ENCODE measurements at places on chromosomes 11 and 22.

- H3K4me3 ChIP-seq = no peak overlapping the region
- H3K4me1 ChIP-seq = peaks cover 52% of the 10 kb centered on the region
- no peak for DNase-seq
Measured at GRCh38 chr11:17812091-17812864, 77.7 kb downstream of the KCNC1 start.

- H3K4me3 ChIP-seq = peak within 1 kb of the TSS; percentile 77
- no peaks in the 10 kb centered on the region for H3K27me3 ChIP-seq
- H3K36me3 ChIP-seq = no peaks in the 10 kb centered on the region
- peak within 1 kb of the TSS; percentile 98 for H3K27ac ChIP-seq
- peaks cover 20% of the 10 kb centered on the region for H3K4me1 ChIP-seq
- no peak for DNase-seq
Measured at GRCh38 chr11:120324932-120325810, at the start of gene TLCD5. TSS of gene TLCD5 (plus strand) at chr11:120325299. CDS start at chr11:120327442, 2,143 bp downstream.

DNA sequence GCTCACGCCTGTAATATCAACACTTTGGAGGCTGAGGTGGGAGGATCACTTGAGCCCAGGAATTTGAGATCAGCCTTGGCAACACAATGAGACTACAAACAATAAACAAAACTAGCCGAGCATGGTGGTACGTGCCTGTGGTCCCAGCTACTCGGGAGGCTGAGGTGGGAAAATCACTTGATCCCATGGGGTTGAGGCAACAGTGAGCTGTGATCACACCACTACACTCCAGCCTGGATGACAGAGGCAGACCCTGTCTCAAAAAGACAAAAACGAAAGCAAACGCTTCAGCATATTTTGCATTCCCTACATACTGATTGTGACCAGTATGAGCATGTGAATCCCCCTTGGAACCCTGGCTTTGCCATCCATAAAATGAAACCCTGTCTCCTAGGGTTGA lies 33.9 kb upstream of the MN1 start:
- H3K4me3 ChIP-seq = no peak overlapping the region
- no peak for DNase-seq
- no peak overlapping the region for H3K27ac ChIP-seq
- no peaks in the 10 kb centered on the region for H3K27me3 ChIP-seq
- H3K4me1 ChIP-seq = no peaks in the 10 kb centered on the region
- peaks cover 6% of the 10 kb centered on the region for H3K36me3 ChIP-seq

DNA sequence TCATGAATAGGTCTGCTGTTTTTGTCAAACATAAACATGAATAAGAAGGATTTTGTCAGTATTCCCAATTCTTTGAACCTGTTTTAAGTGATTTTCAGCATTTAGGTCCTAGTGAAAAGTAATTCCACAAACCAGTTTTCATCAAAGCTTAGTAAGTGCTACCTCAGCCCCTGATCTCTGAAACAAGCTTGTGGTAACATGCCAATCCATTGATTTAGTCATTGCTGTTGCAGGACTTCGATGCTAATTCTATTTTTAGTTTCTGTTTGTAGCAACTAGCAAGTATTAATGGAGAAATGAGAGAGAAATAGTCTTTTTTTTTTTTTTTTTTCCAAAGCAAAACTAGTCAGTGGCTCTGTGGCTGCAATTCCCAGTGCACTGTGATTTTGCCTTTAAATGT lies 91.4 kb downstream of the JRKL start:
- no peak for DNase-seq
- no peak overlapping the region for H3K4me3 ChIP-seq
- H3K36me3 ChIP-seq = no peaks in the 10 kb centered on the region
- H3K27me3 ChIP-seq = no peaks in the 10 kb centered on the region
- H3K27ac ChIP-seq = no peak overlapping the region

DNA sequence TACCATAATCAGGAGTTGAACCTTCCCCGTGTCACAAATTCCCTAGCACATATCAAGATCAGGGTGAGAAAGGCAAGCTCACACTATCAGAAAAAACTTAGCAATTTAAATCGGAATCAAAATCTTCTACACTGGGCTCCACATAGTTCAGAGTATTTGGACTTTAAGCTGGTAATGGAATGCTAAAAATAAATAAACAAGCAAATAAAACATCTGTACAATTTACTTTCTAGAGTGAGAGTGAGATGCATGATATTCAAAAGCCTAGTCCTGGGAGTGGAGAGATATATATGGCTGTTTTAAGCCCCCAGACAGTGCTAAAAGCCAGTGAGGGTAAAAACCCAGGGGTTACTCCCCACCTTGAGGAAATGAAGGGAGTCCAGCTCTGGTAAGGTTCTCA lies 380.6 kb downstream of the SOX6 start:
- no peaks in the 10 kb centered on the region for H3K27me3 ChIP-seq
- no peak for DNase-seq
- H3K36me3 ChIP-seq = no peaks in the 10 kb centered on the region
- H3K27ac ChIP-seq = no peak overlapping the region
- H3K4me3 ChIP-seq = no peak overlapping the region
- H3K4me1 ChIP-seq = peaks cover 11% of the 10 kb centered on the region

- DNase-seq = no peak
- H3K27ac ChIP-seq = no peak overlapping the region
- no peak overlapping the region for H3K4me3 ChIP-seq
- no peaks in the 10 kb centered on the region for H3K4me1 ChIP-seq
- H3K36me3 ChIP-seq = no peaks in the 10 kb centered on the region
Measured at GRCh38 chr11:42631220-42631843, 680.5 kb upstream of the API5 start.

DNA sequence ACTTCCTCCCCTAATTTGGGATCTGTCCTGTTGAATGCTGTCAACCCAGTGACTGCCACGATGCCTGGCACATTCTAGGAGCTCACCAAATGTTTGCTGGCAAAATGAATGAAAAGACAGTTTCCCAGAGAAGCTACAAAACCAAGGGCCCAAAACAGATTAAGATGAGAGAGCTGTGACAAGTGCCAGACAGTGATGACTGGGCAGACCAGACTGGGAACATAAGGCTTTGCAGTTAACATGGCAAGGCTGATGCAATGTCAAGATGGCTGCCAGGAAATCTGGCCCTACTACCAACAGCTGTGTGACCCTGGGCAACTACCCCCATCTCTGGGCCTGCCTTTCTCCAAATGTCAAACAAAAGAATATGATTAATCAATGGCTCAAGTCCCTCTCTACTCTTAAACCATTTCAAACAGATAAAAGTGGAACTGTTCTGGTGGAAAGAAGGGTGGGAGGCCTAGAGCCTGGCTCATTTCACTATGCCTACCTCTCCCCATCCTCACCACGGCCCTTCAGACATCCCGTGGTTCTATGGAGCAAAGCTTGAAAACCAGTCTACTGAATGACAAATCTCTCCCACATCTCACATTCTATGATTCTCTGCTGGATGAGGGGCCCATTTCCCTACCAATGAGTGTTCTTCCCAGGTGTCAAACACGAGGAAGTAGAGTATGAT lies 12.8 kb downstream of the AP1B1 start:
- no peaks in the 10 kb centered on the region for H3K27me3 ChIP-seq
- no peak overlapping the region for H3K27ac ChIP-seq
- peaks cover 32% of the 10 kb centered on the region for H3K36me3 ChIP-seq
- H3K4me3 ChIP-seq = no peak overlapping the region
- no peak for DNase-seq

DNA sequence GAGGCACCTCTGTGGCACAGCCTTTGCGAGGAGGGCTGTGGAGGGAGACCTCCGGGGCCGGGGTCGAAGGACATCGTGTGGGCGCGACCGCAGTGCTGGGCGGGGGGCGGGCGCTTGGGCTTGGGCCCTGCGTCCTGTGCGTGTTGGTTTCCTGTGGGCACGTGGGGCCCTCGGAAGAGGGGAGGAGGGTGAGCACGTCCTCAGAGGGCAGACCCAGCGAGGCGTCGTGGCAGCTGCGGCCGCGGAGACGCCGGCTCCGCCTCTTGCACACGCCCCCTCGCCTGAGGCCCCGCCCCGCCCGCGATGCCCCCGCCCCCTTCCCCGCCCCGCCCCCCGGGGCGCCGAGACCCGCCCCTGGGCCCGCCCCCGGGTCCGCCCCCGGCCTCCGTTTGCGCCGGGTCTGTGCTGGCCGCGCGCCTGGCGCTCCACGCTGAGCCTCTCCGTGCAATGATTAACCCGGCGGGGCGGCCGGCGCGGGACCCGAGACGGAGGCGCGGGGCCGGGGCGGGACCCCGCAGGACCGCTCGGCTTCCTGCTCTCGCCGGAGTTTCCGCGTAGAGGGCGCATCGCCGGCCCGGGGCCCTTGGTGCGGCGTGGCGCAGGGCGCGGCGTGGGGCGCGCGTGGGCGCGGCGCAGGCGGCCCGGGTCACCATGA lies at the start of gene PRR5:
Gene PRR5 (plus strand): TSS at position 381 of the 655 bp plus-strand sequence. CDS start 271 bp downstream, at position 652.
- H3K4me3 ChIP-seq = peak within 1 kb of the TSS; percentile 55
- H3K27ac ChIP-seq = no peak within 1 kb of the TSS
- no peaks in the 10 kb centered on the region for H3K27me3 ChIP-seq
- no peak for DNase-seq
- peaks cover 17% of the 10 kb centered on the region for H3K4me1 ChIP-seq
- peaks cover 5% of the 10 kb centered on the region for H3K36me3 ChIP-seq

GRCh38 chr11:44016546-44017442 lies 31.0 kb upstream of the ACCSL start:
- H3K36me3 ChIP-seq = no peaks in the 10 kb centered on the region
- H3K4me3 ChIP-seq = no peak overlapping the region
- peaks cover 28% of the 10 kb centered on the region for H3K4me1 ChIP-seq
- H3K27ac ChIP-seq = peak overlapping the region; percentile 47
- no peaks in the 10 kb centered on the region for H3K27me3 ChIP-seq

GRCh38 chr11:12674936-12675696 lies 895 bp downstream of the TEAD1 start:
- H3K4me1 ChIP-seq = peaks cover 49% of the 10 kb centered on the region
- H3K36me3 ChIP-seq = no peaks in the 10 kb centered on the region
- DNase-seq = no peak
- H3K27ac ChIP-seq = peak overlapping the region; percentile 99
- peak overlapping the region; percentile 91 for H3K4me3 ChIP-seq
- no peaks in the 10 kb centered on the region for H3K27me3 ChIP-seq

GRCh38 chr11:14058061-14058460 lies 95.5 kb downstream of the SPON1 start:
- no peaks in the 10 kb centered on the region for H3K27me3 ChIP-seq
- H3K4me3 ChIP-seq = no peak overlapping the region
- H3K4me1 ChIP-seq = peaks cover 8% of the 10 kb centered on the region
- no peak for DNase-seq
- no peaks in the 10 kb centered on the region for H3K36me3 ChIP-seq

- H3K27ac ChIP-seq = peak overlapping the region; percentile 80
- peaks cover 99% of the 10 kb centered on the region for H3K4me1 ChIP-seq
- no peaks in the 10 kb centered on the region for H3K27me3 ChIP-seq
- no peak for DNase-seq
- no peaks in the 10 kb centered on the region for H3K36me3 ChIP-seq
- H3K4me3 ChIP-seq = no peak overlapping the region
Measured at GRCh38 chr11:19723572-19724342, 11.1 kb downstream of the NAV2 start.

DNA sequence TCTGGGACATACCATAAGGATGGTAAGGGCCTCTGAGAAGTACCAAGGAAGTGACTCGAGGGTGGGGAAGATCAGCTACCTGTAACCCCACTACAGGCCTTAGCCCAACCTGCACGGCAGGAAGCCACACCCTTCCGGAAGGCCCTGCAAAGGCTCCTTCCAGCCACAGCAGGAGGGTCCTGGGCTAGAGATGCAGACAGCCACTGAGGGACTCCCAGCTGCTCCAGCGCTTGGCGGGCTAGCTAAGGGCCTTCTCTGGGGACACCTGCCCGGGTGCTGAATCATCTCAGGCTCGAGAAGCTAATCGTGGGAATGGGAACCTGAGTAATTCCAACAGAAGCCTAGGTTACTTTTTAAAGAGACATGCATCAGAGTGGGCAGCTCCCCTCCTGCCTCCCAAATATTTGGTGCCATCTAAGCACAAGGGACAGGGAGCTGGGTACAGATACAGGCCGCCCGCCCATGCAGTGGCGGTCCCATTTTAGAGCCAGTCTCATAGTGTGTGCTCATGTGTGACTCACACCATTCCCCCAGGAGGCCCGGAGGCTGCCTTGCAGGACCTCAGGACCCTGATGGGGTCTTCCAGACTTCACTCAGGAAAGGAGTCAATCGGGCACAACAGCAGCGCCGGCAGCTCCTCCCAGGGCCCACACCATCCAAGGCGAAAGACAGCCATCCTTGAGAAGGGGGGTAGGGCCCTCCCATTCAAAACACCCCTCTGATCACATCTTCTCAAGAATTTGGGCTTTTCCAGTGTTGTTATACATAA lies 8.0 kb downstream of the MYH9 start:
- peaks cover 93% of the 10 kb centered on the region for H3K4me1 ChIP-seq
- DNase-seq = no peak

- peaks cover 5% of the 10 kb centered on the region for H3K4me1 ChIP-seq
- no peak overlapping the region for H3K27ac ChIP-seq
- no peak for DNase-seq
- no peaks in the 10 kb centered on the region for H3K27me3 ChIP-seq
Measured at GRCh38 chr11:8631395-8632118, 37.5 kb upstream of the STK33 start.

GRCh38 chr11:14269692-14270573 lies 89.0 kb downstream of the RRAS2 start:
- no peaks in the 10 kb centered on the region for H3K27me3 ChIP-seq
- DNase-seq = no peak
- peaks cover 16% of the 10 kb centered on the region for H3K36me3 ChIP-seq

DNA sequence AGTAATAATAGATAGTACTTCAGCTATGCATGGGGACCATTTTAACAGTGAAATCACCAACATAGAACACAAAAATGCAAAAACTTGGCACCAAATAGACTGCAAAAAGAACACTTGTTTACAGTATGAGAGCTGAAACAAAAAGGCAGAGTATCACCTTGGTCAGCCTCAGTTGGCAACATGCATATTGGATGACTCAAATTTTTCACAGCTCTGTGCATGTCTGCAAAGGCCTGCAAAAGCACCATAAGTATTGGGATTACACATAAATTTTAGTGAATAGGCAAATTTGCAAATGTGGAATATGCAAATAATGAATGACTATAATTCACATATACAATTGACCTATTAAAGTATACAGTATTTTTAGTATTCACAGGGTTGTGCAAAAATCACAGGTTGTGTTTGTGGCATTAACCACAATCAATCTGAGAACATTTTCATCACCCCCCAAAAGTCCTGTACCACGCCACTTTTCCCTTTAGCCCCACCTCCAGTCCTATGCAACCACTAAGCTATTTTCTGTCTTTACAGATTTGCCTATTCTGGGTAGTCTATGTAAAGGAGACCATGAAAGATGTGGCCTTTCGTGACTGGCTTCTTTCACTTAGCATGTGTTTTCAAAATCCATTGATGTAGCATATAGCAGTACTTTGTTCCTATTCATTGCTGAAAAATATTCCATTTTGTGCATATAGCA lies 47.2 kb downstream of the CCDC15 start:
- DNase-seq = no peak
- H3K4me3 ChIP-seq = no peak overlapping the region
- H3K36me3 ChIP-seq = no peaks in the 10 kb centered on the region
- no peaks in the 10 kb centered on the region for H3K4me1 ChIP-seq
- H3K27me3 ChIP-seq = no peaks in the 10 kb centered on the region
- no peak overlapping the region for H3K27ac ChIP-seq

DNA sequence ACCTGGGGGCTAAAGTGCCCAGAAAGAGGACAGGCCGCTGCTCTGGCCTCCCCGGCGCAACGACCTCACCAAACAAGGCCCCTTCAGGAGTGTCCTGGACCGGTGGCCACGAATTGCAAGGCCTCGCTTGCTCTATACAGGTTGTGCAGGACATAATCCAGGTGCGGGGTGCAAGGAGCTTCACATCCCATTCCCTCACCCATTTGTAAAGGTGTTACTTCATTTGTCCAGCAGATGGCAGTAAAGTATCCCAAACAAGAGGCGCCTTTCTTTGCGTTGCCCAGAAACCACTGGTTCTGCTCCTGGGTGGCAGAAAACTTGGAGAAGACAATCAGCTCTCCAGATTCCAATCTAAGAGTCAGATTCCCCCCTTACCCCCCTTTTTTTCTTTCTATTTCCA lies 35.9 kb upstream of the PRDM11 start:
- no peak overlapping the region for H3K4me3 ChIP-seq
- no peak overlapping the region for H3K27ac ChIP-seq
- peaks cover 35% of the 10 kb centered on the region for H3K27me3 ChIP-seq
